CD4-positive, alpha-beta T cell treated with Interleukin-2 at 100 ng/mL for 4 hours (primary cell): ENCODE measurements at places on chromosomes 16 and 17.

DNA sequence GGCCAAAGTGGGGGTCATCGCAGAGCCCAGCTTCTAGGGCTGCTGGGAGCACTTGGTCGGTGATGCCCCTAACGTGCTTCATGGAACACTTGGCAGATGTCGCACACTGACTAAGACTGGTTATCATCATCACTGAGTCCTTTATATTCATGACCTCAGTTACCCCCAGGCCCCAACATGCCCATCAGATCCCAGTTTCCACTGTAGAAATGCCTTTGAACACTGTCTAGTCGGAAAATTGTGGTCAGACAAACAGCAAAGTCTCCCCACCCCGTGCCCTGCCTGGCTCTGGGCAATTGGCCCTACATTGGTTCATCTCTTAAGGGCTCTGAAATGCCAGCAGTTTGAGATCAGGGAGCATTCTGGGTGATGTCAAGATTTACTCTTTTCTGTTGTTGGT lies 51.3 kb downstream of the NKD1 start:
- no peak for DNase-seq

DNA sequence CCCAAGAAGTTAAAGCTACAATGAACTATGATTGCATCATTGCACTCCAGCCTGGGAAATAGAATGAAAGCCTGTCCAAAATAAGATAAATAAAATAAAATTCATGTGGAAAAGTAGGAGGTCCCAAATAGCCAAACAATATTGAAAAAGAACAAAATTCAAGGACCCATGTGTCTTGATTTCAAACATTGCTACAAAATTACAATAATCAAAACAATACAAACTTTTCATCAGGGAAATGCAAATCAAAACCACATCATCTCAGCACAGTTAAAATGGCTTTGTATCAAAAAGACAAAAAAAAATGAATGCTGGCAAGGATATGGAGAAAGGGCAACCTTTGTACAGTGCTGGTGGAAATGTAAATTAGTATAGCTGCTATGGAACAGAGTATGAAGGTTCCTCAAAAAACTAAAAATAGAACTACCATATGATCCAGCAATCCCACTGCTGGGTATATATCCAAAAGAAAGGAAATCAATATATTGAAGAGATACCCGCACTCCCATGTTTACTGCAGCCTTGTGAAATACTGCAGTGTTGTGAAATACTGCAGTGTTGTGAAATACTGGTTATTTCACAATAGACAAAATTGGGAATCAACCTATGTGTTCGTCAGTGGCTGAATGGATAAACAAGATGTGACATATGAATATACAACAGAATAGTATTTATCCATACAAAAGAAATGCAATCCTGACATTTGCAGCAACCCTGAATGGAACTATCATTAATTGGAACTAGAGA lies 24.5 kb upstream of the ZNF287 start:
- DNase-seq, result no peak

DNA sequence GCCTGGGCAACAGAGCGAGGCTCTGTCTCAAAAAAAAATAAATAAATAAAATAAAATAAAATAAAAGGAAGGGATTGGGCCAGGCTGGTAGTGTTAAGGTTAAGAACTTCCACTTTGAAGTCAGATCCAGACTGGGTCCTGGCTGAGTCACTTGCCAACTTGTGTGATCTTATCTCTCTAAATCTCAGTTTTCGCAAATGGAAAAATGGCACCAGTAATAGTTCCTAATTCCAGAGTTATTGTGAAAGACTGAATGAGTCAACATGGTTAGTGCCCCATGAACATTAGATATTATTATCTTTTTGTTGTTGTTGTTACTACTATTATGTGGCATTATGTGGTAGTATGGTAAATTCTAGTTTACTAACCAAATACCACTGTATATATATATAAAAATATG lies 188.0 kb upstream of the AXIN2 start:
- no peak for DNase-seq

- no peak for DNase-seq
Measured at GRCh38 chr16:58678716-58679115, 5.9 kb downstream of the SLC38A7 start.

- DNase-seq, result no peak
Measured at GRCh38 chr17:17868641-17869522, 32.1 kb upstream of the SREBF1 start.

DNA sequence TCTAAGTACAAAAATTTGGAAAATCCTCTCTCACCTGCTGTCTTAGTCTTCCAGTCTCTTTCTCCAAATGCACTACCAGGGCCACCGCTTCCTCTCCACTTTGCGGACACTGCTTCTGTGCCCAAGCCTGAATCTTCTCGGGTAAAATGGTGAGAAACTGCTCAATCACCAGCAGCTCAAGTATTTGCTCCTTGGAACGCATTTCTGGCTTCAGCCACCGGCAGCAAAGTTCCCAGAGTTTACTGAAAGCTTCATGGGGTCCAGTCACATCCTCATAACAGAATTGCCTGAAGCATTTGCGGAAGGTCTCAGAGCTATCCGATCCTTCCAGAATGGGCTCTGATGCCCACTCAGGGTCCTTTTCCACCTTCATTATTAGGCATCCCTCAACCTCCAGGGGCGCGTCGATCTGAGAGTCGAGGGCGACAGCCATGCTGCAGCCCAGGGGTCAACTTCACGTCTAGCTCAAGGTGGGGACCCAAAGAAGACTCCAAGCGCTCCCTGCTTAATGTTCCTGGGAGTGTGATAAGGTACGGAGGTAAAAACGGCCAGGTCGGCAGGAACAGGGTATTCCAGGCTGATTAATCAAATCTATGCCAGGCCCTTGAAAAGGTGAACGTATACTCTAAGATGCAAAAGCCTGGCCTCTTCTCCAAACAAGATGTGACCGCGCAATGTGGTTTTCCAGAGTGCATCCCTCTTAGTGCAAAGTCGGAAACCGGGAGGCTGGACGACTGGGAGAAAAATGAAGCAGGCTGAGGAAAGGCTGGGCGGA lies 763 bp downstream of the ZKSCAN2 start:
- no peak for DNase-seq

DNA sequence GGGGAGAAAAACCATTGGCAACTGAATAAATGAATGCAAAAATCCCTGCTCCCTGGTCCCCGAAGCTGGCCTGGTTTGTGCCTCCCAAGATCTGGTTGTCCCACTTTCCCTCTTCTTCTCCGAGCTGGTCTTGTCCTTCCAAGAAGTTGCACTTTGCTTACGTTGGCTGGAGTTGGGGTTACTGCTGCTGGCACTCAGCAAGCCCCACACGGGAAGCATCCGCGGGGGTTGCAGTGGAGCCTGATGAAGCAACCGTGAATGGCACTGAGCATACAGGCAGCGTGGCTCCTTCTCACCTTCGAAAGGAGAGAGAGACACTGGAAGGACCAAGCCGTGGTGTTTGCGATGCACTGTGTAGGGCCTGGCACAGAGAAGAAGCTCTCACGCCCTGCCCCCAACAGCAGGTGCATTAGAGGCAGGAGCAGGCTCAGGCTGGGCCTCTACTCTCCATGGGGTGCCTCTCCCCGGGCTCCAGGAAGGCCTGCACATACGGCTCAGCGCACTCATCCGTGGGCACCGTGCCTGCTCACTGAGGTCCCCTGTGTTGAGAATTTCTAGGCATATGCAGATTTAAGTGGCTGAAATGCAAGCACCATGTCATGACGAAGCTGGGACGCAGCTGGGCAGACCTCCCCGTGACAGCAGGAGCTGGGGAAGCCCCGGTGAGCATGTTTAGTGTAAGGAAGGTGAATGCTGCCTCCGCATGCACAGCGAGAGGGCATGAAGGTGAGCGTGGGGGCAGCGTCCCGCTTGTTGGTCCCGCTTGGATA lies 12.1 kb downstream of the CA5A start:
- DNase-seq, result no peak

DNA sequence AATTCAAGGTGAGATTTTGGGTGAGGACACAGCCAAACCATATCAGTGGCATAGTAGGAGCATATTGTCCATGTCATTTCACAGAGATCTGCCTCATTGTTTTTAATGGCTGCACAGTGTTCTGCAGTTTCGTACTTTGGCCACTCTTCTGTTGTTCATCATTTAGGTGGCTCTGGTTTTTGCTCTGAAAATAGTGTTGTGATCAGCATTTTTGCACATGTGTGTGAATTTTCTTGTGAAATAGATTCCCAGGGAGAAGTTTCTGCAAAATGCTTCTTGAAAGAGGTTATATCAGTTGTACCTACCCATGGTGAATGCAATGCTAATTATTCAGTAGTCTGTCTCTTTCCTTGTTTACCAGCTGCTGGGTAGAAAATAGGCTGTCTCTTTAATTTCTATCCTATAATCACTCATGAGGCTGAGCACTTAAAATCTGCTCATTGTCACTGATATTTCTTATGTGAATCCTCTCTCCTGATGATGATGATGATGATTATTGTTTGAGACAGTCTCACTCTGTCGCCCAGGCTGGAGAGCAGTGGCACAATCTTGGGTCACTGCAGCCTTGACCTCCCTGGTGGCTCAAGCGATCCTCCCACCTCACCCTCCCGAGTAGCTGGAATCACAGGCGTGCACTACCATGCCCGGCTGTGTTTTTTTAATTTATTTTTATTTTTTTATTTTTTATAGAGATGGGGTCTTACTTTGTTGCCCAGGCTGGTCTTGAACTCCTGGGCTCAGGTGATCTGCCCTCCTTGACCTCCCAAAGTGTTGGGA lies 10.5 kb downstream of the LCMT1 start:
- DNase-seq, result no peak

GRCh38 chr16:76287466-76287865 lies 10.3 kb downstream of the CNTNAP4 start:
- DNase-seq, result no peak

DNA sequence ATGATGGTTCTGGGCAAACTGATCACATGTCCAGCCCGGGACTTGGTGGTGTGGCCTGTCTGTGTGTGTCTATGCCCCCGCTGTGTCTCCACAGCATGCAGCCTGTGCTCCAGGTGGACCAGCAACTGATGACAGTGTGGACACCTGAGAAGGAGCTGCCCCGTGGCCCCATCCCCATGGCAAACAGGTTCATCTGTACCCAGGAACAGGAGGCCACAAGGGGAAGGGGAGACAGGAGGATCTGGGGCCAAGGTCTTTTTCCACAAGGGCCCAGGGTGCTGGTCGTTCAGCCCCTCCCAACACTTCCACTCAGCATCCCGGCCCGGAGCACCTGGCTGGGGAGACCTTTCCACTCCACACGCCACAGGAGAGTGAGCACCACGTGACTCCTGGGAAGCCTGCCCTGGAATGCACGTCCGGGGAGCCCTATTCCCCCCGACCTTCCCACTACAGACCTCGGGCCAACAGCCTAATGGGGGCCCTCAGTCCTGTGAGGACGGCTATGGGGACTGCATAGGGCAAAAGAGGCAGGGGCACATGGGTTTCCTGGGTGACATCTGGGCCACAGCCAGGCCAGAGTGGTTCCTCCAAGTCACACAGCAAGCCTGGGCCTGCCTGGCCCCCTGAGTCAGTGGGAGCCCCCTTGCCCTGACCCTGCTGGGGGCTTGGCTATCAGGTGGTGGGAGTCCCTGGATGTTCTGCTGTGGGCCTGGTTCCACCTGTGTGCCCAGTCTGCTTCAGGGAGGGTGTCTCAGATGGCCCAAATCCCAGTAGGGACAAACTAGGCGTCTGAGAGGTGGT lies 20.8 kb upstream of the NXPH3 start:
- DNase-seq, result no peak

DNA sequence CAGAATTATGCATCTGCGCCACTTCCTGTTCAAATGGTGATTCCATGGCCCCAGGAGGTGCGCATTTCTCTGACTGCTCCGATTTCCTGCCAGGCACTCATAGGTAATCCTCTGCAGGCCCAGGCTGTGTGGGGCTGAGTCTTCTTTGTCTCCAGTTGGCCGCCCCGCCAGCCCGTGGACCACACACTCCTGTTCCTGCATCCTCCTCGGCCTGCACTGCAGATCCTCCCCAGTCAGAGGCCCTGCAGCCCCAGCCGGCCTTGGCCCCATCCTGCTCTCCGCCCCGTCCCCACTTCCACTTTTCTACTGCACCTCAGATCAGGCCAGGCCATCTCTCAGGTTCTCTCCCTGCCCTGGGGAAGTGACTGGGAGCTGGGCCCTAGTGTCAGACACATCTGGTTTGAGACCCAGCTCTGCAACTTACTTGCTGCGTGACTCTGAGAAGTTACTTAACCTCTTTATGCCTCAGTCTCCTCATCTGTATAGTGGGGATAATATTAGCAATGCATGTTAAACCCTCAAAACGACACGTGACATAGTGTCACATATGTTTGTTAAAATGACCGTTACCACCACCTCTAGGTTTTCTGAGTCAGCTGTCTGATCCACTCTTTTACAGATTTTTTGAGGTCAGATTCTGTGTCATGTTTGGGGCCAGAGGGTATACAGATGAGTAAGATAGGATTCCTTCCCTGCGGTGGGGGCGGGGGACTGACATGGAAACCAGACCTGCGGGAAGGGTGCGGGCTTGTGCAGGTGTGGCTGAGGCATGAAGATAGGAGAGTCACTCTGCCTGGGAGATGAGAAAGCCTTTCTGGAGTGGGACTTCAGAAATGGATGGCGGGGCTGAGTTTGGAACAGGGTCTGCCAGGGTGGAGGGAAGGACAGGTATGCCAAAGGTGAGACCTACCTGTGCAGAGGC lies 12.8 kb downstream of the RAB11FIP4 start:
- no peak for DNase-seq

DNA sequence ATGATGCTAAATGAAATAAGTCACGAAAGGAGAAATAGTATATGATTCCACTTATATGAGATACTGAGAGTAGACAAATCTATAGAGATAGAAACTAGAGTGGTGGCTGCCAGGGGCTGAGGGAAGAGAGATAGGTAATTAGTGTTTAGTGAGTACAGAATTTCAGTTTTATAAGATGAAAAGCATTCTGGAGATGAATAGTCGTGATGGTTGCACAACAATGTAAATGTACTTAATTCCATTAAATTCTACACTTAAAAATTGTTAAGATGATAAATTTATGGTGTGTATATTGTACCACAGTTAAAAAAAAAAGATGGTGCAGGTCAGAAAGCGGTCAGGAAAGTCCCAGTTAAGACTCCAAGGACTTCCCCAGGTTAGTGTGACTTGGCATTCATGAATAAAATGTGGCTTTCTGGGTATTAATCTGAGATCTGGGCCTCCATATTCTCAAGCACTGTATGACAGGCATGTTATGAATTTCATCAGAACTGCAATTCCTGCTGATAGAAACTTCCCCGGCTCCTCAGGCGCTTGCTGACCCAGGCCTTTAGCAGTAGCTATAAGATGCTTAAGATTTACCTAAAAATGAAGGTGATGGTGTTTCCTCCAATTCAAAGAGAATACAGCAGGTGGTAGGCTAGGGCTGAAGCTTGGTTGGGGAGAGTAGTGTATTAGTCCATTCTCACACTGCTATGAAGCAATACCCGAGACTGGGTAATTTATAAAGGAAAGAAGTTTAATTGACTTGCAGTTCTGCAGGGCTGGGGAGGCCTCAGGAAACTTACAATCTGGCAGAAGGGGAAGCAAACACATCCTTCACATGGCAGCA lies 115.3 kb upstream of the SOX9 start:
- no peak for DNase-seq
